ENCODE measurements at places on chromosomes 4 and X. TPM values are rescaled to one million over a fixed set of nuclear protein-coding genes. Genes with fewer than 3 reads are reported as not detected.

DNA sequence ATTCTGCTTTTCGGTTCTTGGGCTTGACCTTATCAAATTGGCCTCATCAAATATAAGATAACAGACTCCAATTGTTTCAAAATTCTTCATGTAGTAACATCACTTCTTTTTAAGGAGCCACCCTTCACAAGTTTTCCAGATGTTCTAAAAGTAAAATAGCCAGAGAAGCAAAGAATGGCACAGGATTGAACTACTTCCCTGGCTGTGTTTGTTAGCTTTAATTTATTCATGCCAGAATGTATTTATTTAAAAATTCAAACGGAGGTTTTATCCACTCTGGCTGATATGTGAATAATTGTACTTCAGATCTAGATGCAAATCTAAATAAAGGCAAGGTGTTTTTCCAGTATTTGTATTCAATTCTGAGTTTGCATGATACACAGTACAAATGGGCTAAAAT, 581.3 kb upstream of the TENM3 start:
- H3K27ac ChIP-seq = no peak overlapping the region
- H3K4me3 ChIP-seq = no peak overlapping the region
- H3K36me3 ChIP-seq = no peaks in the 10 kb centered on the region
- no peaks in the 10 kb centered on the region for H3K27me3 ChIP-seq
- peaks cover 16% of the 10 kb centered on the region for H3K4me1 ChIP-seq
- DNase-seq = no peak

DNA sequence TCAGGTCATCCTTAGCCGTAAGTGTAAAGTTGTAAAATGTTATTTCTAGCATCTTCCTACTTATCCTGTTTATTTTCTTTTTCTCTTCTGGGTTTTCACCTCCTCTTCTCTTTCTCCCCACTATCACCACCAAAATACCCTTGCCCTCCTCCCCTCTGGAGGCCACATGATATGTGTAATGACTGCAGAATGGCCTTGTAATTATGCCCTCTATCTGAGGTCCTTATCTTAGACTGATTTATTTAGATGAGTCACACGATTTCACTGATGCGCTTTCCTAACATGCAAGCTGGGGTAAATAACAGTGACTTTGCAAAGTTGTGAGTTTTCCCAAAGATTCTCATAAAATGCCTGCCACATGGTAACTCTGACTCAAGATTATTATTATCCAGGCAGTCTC, 231.8 kb upstream of the GPRIN3 start:
- DNase-seq = no peak
- no peaks in the 10 kb centered on the region for H3K36me3 ChIP-seq
- no peaks in the 10 kb centered on the region for H3K27me3 ChIP-seq
- H3K4me3 ChIP-seq = no peak overlapping the region
- no peak overlapping the region for H3K27ac ChIP-seq
- H3K4me1 ChIP-seq = no peaks in the 10 kb centered on the region

- no peaks in the 10 kb centered on the region for H3K36me3 ChIP-seq
- H3K4me1 ChIP-seq = peaks cover 55% of the 10 kb centered on the region
- no peak for DNase-seq
- peak overlapping the region; percentile 89 for H3K4me3 ChIP-seq
- peak overlapping the region; percentile 99 for H3K27ac ChIP-seq
Observed at GRCh38 chr4:2842687-2843262, 869 bp upstream of the ADD1 start.

DNA sequence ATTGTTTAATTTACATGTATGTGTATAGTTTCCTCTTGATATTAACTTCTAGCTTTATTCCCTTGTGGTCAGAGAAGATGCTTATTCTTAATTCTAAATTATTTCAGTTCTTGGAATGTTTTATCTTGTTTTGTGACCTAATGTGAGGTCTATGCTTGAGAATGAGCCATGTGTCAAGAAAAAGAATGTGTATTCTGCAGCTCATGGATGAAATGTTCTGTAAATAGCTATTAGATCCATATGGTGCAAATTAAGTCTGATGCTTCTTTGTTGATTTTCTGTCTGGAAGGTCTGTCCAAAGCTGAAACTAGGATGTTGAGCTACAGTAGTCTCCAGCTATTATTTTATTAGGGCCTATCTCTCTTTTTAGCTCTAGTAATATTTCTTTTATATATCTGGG, 187.3 kb upstream of the RASGEF1B start:
- H3K36me3 ChIP-seq = no peaks in the 10 kb centered on the region
- H3K27me3 ChIP-seq = no peaks in the 10 kb centered on the region
- no peak overlapping the region for H3K27ac ChIP-seq
- no peak overlapping the region for H3K4me3 ChIP-seq
- DNase-seq = no peak
- peaks cover 6% of the 10 kb centered on the region for H3K4me1 ChIP-seq

DNA sequence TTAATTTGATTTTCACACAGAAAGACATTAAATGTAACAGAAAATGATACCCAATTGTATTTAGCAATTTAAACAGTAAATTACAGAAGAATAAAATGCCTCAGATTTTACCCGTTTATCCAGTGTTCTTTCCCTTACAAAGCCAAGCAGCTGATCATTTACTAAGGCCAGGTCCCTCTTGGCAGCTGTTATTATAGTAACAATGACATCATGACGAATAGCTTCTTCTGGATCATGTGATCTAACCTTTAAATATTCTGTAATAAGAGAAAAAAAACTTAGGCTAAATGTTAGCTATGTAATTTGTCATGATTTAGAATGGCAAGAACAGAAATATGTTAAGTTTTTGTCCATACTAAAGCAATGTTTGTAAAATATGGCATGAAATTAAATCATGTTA, 69.4 kb downstream of the PDS5A start:
- H3K4me1 ChIP-seq = peaks cover 7% of the 10 kb centered on the region
- H3K27me3 ChIP-seq = no peaks in the 10 kb centered on the region
- no peak overlapping the region for H3K4me3 ChIP-seq
- peak overlapping the region; percentile 2 for H3K27ac ChIP-seq

- H3K4me1 ChIP-seq = no peaks in the 10 kb centered on the region
- no peak overlapping the region for H3K27ac ChIP-seq
- H3K27me3 ChIP-seq = no peaks in the 10 kb centered on the region
- no peaks in the 10 kb centered on the region for H3K36me3 ChIP-seq
- no peak for DNase-seq
- H3K4me3 ChIP-seq = no peak overlapping the region
Observed at GRCh38 chrX:34778916-34779315, 121.8 kb upstream of the TMEM47 start.

DNA sequence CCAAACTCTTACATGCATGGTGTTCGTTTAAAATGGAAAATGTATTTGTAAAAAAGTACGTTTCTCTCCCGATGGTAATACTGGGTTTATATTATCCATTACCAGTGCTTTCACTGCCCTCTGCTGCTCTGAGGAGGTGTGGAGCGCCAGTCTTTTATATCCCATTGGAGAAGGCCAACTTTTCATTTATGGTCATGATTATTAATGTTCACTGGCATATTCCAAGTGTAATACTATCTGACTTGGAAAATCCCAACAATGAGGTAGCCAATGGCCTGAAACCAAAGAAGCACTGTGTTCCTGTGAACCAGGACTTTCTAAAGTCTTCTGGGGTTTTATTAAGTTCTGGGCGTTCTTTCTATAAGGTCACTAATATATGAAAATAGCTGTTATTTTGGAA, 80.7 kb downstream of the SYNPO2 start:
- no peaks in the 10 kb centered on the region for H3K27me3 ChIP-seq
- DNase-seq = peak; percentile 51
- H3K36me3 ChIP-seq = no peaks in the 10 kb centered on the region
- H3K4me1 ChIP-seq = peaks cover 100% of the 10 kb centered on the region
- peak overlapping the region; percentile 78 for H3K27ac ChIP-seq
- peak overlapping the region; percentile 32 for H3K4me3 ChIP-seq

DNA sequence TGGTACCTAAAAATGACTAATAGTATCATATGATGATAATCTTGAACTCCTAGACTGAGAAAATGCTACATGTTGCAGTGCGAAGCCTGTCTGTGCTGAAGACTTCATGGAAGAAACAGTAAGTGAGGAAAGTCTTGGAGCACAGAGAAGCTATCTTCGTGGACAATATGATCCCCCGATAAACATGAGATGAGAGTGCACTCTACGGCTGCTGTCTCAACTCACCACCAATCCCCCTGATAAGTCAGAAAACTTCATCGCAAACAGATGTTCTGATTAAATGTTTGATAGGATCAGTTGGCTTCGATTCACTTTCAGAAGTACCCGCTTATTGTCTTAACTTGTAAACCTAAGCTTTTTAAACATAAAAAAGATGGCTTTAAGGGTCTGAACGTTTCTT, 130.2 kb downstream of the ELOVL6 start:
- H3K27ac ChIP-seq = no peak overlapping the region
- no peaks in the 10 kb centered on the region for H3K36me3 ChIP-seq
- H3K4me1 ChIP-seq = peaks cover 15% of the 10 kb centered on the region
- H3K4me3 ChIP-seq = no peak overlapping the region
- DNase-seq = no peak

DNA sequence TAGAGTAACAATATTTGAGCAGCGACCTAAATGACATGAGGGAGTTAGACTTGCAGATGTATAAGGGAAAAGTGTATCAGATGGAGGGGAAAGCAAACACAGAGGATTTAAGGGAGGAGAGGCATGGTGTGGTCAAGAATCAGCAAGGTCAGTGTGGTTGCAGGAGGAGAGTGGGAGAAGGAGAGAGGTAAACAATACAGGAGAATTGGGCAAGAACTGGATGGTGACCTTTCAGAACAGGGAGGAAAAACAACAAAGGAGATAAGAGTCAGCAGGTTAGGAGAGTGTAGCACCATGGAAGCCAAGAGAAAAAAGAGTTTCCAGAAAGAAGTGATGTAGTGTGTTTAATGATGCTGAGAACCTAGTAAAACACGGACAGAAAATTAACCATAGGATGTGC, 178.5 kb downstream of the PAPSS1 start:
- H3K27me3 ChIP-seq = no peaks in the 10 kb centered on the region
- H3K4me1 ChIP-seq = no peaks in the 10 kb centered on the region
- H3K36me3 ChIP-seq = no peaks in the 10 kb centered on the region
- no peak overlapping the region for H3K4me3 ChIP-seq
- no peak overlapping the region for H3K27ac ChIP-seq
- no peak for DNase-seq

DNA sequence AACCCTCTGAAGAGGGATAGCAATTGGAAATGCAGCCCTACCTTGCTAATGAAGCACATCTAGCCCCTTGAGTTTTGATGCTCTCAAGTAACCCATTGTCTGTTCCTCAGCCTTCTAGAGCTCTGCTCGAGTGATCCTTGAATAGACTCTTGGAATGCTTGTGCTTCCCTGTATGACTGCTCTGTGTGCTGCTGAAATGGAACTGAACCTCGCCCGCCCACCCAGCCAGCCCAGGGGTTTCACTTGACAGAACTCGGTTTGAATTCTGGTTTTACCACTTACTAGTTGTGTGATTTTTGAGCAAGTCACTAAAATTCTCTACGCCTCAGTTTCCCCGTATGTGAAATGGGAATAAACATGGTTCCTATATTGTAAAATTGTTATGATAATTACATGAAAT, 77.1 kb downstream of the MID2 start:
- DNase-seq = no peak
- no peaks in the 10 kb centered on the region for H3K27me3 ChIP-seq
- no peaks in the 10 kb centered on the region for H3K4me1 ChIP-seq
- no peak overlapping the region for H3K4me3 ChIP-seq
- H3K27ac ChIP-seq = no peak overlapping the region

GRCh38 chr4:25030277-25031076, at the start of gene LGI2:
LGI2 (minus strand) TSS chr4:25030946; CDS start chr4:25030693, 253 bp downstream.
- no peaks in the 10 kb centered on the region for H3K36me3 ChIP-seq
- DNase-seq = peak; percentile 52

DNA sequence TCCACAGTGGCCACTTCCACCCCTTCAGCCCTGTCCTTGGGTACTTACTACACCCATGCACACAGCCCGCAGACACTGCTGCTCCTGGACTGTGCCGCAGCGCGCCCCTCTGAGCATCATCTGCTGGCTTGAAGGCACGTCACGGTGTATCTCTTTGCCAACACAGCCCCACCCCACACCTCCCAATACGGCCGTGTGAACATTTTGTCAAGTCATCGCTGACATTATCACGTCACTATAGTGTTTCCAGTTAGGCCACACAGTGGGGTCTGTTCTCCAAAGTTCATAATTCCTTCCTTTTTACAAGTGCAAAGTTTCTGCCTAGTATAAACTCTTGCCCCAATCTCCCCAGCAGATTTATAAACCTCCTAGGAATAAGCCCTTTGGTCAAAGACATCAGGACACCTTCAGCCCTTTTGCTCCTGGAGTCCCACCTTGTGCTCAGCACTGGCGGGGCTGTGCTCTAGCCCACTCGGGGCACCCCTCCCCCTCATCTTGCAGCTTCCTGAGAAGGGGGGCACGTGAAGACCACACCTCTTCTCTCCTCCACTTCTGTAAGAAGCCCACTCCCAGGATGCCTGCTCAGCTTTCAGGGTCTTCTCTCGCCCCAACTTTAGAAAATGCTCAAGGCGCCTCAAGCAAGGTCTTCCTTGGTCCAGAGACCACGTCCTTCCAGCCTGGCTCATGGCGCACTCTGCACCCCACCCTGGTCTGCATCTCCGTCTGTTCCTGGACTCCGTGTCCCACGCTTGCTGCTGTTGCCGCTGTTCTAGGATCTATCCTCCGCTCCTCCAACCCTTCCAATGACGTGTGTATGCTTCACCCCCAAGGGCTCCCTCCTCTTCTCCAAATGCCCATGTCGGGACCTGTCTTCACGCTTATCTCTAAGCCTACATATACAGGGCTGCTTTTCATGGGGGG, 7.2 kb downstream of the FAM53A start:
- no peak overlapping the region for H3K27ac ChIP-seq
- no peaks in the 10 kb centered on the region for H3K36me3 ChIP-seq
- no peaks in the 10 kb centered on the region for H3K27me3 ChIP-seq
- no peak overlapping the region for H3K4me3 ChIP-seq
- no peaks in the 10 kb centered on the region for H3K4me1 ChIP-seq

- no peak overlapping the region for H3K27ac ChIP-seq
- no peaks in the 10 kb centered on the region for H3K36me3 ChIP-seq
- no peak overlapping the region for H3K4me3 ChIP-seq
- H3K27me3 ChIP-seq = no peaks in the 10 kb centered on the region
Observed at GRCh38 chr4:60443796-60444195, 756.3 kb upstream of the ADGRL3 start.

DNA sequence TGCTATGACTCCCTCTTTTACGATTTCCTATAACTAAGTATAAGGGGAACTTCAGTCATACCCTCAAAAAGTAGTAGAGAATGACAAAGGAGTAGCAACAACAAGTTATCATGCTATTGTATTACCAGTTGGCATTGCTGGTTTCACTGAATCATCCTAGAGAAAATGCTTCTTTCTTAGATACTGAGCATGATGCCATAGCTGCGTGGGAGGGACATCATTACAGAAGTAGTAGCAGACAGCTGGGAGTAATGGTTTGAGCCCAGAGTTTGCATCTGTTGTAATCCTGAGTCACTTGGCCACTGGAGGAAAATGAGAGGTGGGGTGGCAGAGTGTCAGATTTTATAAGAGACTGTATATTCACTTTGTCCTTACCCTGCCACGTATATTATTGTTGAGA, 38.6 kb downstream of the MTMR1 start:
- H3K27ac ChIP-seq = no peak overlapping the region
- H3K27me3 ChIP-seq = no peaks in the 10 kb centered on the region
- H3K4me1 ChIP-seq = no peaks in the 10 kb centered on the region
- no peak for DNase-seq
- H3K4me3 ChIP-seq = no peak overlapping the region
- H3K36me3 ChIP-seq = peaks cover 67% of the 10 kb centered on the region

The SORCS2 gene
- 1.2 TPM for total RNA-seq

The CFAP299 gene
- total RNA-seq = not detected

The TRPC3 gene
- total RNA-seq = 0.25 TPM

The ADGRA3 gene
- total RNA-seq = 26.9 TPM

The OR13H1 gene
- not detected for total RNA-seq

The DDX53 gene
- total RNA-seq = not detected

The POU3F4 gene
- not detected for total RNA-seq

The EDNRA gene
- 10.0 TPM for total RNA-seq

The STBD1 gene
- 24.3 TPM for total RNA-seq

The TMPRSS11F gene
- not detected for total RNA-seq

The C1QTNF7 gene
- total RNA-seq = 2.4 TPM
